ENCODE measurements at places on chromosomes 5 and 9.
A peak's percentile ranks its signal among the peaks of the same experiment; 100 is the strongest.

- no peak for DNase-seq
Measured at GRCh38 chr9:131068076-131068816, 28.1 kb upstream of the AIF1L start.

- DNase-seq: peak; percentile 49
Measured at GRCh38 chr9:99822109-99822805, 572 bp downstream of the NR4A3 start.

GRCh38 chr9:71506821-71507220, 261.5 kb downstream of the CEMIP2 start:
- DNase-seq: no peak

GRCh38 chr5:108345541-108346171, 36.2 kb downstream of the FBXL17 start:
- DNase-seq: peak; percentile 34

DNA sequence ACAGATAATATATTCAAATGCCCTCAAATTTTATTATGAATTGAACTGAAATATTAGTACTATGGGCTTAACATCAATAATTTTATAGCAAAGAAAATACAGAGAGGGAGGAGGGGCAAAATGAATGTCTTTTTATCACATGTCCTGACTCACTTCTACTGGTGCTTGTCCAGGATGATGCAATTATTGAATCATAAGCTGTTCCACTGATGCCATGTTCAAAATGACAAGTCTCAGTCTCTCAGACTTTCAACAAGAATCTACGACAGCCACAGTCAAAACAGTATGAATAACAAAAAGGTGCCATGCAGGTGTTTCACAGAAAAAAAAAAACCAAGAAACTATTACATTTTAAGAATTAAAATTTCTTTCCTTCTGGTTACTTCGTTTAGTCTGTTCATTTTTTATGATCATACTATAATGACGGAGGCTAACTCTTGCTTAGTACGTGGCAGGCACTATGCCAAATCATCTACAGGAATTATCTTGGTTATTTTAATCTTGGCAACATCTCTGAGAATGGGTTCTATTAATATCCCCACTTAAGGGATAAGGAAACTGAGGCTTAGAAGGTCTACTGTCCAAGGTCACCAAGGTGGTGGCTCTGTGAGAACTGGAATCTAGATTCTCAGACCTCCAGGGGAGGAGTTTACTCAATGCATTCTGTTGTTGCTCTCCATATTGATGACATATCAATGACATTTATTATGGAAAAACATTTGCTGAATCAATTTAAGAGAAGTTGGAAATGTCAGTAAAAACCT, 61.5 kb downstream of the NR3C1 start:
- peak; percentile 42 for DNase-seq

DNA sequence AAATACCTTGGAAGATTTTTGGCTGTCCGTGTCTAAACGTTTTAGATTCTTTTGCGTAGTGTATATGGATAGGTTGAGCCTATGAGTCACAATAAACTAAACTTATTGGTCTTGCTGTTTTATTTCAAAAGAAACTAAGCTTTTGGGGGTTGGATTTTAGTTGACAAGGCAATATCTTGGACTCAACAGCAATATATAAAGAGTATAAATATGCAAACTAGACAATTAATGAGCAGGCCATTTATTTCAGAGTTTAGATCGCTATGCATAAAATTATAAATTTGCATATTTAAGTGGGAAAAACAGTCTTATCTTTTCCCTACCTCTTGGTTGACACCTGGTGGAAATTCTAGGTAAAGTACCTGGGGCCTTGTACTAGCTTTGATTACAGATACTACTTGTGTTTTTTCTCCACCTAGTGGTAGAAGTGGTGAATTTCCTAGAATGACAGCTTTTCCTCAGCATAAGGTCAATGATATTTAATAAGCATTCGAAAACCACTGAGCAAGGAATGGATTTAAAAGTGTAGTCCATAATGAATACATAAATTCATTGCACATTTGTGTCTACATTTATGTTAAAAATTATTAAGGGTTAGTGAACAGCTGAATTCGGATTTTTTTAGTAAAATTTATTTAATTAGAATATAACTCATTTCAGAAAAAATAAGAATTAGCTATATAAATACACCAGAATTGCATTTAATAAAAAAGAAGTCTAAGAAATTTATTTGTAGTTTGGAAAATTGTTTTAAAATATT, 1.7 kb upstream of the ARRDC3 start:
- peak; percentile 89 for DNase-seq

- no peak for DNase-seq
Measured at GRCh38 chr5:78576376-78576775, 72.2 kb downstream of the LHFPL2 start.

- DNase-seq: no peak
Measured at GRCh38 chr5:113124265-113124664, 147.7 kb downstream of the DCP2 start.

DNA sequence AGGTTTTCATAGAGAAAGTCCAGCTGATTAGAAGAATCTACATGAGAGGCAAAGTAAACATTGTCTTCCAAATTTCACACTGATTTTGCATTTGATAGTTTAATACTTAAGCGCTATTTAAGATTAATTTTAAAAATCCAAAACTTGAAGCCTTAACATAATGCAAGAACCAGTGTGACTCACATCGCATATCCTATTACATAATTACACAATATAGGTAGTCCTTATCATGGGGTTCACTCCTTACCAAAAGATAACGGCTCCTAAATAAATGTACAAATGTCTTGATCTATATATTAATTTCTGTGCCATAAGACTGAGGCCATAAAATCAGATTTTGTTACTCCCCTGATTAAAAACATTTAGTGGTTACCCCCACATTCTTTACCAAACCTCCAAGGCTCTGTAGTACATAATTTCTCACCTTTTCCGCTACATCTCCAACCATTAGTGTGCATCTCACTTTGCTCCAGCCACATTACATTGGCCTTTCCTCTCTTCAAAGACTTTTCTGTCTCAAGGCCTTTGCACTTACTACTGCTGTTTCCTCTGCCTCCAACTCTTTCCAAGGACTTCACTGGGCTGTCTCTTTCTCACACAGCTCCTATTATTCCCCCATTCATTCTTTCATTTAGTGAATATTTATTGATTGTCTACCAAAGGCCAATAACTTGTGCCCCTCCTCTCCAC, 1.0 kb downstream of the RIOK2 start:
- DNase-seq: no peak

GRCh38 chr9:134373269-134373668, 47.0 kb downstream of the RXRA start:
- no peak for DNase-seq

GRCh38 chr5:21856987-21857386, 996.2 kb downstream of the CDH12 start:
- no peak for DNase-seq

DNA sequence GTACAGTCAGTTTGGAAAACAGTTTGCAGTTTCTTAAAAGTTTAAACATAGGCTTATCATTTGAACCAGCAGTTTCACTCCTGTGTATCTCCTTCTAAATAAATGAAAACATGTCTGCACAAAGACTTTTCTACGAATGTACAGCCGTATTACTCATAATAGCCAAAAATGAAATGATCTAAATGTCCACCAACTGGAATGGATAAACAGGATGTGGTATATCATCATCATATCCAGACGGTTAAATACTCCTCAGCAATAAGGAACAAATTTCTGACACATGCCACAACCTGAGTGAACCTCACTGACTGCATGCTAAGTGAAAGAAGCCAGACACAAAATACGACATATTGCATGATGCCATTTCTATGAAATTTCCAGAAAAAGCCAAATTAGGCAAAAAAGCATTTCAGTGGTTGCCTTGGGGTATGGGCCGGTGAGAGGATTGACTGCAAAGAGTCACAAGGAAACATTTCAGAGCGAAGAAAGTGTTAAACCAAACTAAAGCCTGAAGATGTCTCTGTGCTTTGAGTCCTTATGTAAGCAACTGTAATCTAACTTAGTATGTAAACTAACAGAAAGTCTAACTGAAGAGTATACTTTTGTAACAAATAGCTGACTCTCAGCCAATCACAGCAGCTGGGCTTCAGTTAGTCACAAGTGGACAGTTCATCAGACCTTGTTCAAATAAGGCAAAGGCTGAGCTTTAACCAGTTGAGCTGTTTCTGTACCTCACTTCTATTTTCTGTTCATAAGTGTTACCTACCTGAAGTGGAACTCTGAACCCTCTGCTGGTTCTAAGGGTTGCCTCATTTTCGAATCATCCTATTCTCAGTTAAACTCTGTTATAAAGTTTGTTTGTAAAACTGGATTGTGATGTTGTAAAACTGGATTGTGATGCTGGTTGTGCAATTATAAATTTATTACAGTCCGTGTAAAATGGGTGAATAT, 65.2 kb downstream of the TRIO start:
- DNase-seq: peak; percentile 27

DNA sequence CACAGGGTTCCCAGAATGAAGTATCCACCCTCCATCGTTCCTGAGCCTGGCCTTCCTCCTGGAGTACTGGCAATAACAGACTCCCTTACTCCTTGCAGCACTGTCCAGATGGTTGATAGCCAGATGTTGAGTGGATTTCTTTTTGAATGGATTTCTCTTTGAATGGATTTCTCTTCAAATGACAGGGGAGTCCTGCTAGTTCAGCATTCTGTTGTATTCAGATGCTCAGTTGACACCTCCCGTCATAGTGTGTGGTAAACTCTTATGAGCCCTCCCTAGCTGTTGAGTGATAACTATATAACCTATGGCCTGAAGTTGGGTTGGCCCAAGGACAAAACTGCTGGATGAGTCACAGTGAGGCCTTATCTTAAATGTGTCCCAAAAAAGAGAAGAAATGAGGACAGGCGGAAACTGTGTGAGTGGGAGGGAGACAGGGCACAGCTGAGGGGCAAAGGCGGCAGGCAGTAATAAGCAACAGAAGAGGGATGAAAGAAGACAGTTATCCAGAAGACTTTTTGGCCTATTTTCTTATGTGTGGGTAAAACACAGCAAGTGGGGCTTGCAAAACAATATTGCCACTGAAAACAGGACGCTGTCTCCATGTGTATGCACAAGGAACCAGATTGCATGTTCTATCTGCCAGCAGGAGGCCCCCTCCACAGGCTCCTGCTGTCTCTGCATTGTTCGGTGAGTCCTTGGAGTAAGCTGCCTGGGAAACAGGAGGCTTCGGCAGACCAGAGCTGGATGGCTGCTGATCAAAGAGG, 209.5 kb upstream of the S1PR3 start:
- DNase-seq: no peak

GRCh38 chr9:68515326-68516017, 25.2 kb downstream of the TMEM252 start:
- DNase-seq: no peak

DNA sequence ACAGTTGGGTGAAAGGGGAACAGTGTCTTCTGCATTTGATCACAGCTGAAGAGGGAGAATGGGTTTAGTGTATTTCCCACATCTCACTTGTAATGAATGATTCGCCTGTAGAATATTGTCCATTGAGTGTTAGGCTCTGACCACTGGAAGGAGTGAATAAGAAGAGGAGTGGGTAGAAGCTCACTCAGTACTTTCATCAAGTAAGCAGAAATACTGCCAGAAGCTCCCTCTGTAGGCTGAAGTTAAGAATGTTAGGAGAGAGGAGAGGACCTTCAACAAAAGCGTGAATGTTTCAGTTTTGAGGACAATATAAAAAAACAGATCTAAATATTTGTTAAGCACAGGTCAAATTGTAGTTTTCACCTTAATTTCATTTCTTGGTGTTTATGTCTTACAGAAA, 27.5 kb downstream of the FSD1L start:
- DNase-seq: no peak

- peak; percentile 7 for DNase-seq
Measured at GRCh38 chr9:32550150-32550561, 2.0 kb upstream of the SMIM27 start.

GRCh38 chr5:52758014-52758413, 29.7 kb upstream of the ITGA1 start:
- DNase-seq: no peak

DNA sequence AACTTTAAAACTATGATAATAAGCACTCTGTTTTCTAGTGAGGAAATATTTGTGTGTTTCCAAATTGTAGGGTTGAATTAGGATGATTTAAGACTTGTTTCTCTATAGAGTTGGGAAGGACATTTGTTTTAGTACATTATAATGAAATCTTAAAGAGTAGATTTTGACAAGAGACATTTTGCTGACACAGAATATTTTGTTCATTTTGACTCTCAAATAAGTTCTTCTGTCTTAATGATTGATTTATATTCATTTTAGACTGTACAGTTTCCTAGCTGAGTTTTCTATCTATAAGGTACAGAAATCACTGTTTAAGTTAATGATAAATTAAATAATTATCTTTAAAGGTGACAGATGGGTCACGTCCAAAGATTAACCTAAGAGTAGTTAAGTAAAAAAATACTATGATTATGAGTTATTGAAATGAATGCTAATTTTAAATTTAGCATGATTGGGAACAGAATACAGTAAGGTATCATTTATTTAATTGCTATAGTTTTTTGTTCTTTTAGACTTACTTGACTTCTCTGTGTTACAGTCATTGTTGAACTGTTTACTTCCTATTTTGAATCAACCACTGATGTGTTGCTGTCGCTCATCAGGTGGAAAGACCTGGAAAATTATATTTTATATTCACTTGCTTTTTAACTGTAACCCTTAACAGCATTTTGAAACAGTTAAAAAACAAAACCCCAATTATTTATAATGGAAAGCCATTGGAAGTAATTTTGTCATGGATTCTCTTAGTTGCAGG, 19.5 kb downstream of the PBX3 start:
- DNase-seq: no peak

DNA sequence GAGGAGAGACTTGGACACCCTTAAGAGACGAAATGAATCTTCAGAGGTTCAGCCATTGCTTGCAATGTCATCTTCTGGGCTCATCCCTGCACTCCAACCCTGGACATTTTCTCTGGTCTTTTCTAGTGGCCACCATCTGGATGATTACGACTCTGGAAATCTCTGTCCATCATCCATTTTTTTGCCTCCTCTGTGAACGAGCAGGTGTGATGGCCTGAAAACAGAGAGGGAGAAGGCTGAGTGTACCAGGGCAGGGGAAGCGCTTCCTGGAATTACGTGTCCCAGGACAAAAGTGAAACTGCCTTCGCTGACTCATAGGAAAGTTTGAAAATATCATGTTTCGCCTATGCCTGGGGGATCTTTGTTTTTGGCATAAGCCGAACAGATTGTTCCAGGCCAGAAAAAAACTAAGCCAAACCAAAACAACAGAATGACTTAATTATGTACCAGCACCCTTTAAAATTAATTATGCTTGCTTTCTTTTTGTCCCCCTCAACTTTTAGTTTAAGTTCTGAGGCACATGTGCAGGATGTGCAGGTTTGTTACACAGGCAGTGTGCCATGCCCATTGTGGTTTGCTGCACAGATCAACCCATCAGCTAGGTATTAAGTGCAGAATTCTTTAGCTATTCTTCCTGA, 31.9 kb downstream of the ANKRD33B start:
- DNase-seq: peak; percentile 84

- DNase-seq: no peak
Measured at GRCh38 chr5:60036192-60036938, 142.8 kb upstream of the PDE4D start.

- DNase-seq: peak; percentile 69
Measured at GRCh38 chr5:157718519-157718918, 12.7 kb upstream of the THG1L start.

GRCh38 chr9:101119206-101119819, 90.8 kb downstream of the PLPPR1 start:
- peak; percentile 35 for DNase-seq
